ENCODE measurements at places on chromosomes 5 and 9.

- DNase-seq = no peak
Measured at GRCh38 chr5:176540476-176540899, 3.3 kb upstream of the RNF44 start.

DNA sequence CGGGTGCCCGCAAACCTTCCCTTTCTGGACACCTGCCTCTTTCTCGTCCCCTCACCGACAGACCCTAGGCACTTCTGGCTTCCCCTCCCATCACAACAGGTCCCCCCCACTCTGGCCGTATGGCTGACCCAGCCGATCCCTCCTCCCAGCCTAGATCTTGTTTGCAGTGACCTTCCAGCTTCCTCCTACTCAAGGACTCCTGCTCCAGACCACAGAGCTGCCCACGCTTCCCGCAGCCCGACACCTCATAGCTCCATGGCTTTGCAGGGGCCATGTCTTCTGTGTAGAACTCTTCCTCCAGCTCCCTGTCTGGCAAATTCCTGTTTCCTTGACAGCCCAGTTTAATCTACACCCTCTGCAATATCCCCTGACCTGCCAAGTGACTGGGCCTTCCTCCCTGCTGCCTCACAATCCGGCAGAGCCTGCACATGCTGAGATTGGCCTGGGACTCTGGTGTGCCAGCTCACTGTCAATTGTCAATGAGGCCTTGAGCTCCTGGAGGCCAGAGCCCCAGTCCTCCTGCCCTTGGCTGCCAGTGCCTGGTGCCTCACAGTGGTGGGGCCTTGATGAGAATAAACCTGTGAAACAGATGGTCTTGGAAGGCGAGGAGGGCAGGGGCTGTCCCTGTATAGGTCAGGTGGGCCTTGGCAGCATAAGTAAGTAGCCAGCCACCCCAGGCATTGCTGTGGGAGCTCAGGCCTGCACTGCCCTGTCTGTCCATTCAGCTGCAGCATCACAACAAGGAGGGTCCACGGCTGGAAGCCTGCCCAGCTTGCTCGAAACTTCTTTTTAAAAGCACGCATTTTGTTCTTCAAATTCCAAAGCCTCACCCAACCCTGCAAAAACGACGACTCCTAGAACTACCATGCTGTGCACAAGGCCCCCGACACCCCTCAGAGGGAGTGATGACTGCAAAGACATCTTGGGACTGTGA is 50.5 kb downstream of the GADD45G start:
- no peak for DNase-seq

- DNase-seq = no peak
Measured at GRCh38 chr5:127451096-127451495, 66.3 kb upstream of the PRRC1 start.

DNA sequence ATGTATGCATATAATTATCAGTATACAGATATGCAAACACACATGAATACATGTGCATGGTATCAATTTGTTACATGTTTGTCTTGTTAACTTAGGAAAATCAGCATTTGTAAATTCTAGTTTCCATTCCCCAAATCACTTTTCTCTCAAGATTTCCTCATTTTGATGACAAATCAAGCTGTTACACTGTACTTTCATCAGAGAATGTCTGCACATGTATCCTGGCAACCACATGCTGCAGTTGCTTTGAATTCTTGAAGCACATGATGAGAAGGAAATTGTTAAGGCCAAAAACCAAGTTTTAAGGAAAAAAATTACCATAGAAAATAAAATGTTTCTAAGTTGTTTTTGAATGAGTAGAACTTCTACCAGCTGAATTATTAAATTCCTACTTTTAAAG is 1834.5 kb downstream of the EFNA5 start:
- no peak for DNase-seq

GRCh38 chr5:128174951-128175350 is 91.4 kb downstream of the SLC12A2 start:
- no peak for DNase-seq

- no peak for DNase-seq
Measured at GRCh38 chr9:13478639-13479038, 199.1 kb upstream of the MPDZ start.
